GM04504 (cell line): ENCODE measurements at places on chromosomes 3 and 15.

GRCh38 chr3:35970793-35971192 is 331.5 kb downstream of the ARPP21 start:
- DNase-seq = no peak

DNA sequence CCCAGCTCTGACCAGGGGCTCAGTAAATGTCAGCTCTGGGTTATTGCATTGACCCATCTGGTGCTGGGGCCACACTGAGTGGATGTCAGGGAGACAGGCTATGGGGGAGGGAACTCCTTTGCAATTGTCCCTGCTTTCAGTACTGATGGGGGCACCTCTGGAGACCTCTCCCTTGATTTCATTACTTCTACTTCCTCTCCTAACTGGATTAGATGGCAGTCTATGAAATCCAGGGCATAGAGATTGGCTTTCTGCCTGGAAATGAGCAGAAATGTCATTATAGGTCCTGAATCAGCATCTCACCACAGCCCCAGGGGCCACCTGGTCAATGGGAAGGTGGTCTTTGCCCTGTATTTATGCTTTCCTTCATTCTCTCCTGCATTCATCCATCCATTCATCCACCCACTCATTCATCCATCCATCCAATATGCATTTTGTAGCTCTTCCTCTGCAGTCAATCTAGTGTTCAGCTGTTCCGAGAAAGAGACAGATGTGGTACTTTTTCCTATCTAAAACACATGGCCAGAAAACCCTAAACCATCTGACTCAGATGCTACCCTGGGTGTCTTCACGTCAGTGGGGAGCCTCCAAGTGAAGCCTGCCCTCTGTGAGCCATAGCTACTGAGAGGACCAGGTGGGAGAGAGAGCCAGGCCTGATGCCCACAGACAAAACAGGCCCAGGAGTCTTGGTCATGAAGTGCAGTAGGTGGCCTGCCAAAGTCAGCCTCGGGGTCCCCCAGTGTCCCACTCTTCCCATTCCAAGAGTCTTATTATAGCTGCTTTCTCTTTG is 57.1 kb downstream of the CCDC33 start:
- DNase-seq = no peak

DNA sequence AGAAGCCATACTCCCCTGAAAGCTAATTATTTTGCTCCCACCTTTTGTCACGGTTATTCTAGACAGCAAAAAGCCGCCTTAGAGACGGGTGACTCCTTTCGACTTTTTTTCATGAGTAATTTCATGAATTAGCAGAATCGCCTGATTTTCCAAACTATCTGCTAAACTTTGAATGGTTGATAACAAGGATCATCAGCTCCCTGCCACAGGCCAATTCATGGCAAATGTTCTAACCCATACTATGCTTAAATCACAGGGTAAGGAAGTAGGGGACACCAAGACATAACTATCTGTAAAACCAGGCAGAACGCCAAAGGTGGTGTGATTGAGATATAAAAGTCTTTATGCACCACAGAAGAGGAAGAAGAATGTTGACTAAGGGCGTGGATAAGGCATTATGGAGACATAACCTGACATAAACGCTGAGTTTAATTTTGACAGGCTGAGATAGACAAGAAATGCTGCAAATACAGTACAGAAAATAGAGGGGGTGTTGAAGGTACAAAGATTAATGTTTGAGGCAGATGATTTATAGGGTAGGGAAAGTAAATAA is 891 bp upstream of the DMXL2 start:
- DNase-seq = no peak

DNA sequence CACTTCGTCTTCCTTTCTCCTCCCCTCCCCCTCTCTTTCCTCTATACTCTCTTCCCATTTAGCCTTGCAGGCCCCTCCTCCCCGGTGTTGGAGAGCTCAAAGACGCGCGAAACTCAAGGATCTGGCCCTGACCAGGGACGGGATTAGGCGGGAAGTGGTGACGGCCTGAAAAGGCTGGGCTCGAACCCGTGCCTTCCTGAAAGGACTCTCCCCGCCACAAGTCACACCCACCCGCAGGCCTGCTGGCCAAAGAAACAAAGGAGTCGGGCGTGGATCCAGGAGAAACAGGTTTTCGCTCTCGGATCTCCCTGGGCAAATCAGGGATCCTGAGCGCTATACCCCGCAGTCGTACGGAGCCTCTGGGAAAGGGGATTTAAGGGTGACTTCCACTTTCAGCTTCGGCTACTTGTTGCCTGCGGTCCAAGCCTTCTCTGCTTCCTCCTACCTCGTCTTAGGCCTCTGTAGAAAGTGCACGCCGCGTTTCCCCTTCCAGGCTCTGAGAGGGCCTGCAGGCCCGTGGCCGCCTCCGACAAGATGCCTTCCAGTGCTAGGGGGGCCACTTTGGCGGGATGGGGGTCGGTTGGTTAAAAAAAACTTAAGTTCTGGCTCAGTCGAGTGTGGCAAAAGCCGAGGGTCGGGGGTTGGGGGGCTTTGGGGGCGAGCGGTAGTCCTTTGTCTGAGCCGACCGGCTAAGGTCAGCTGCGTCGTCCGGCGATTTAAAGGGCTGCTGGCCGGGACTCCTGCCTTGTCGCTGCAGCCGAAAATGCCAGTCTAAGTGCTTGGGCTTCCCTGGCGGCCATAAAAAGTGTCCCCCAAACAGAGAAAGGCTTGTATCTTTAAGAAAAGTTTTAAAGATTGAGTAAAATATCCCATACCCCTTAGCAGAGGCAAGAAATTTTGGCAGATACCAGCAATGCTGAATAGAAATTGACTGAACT is 8.2 kb downstream of the ZIC4 start:
- DNase-seq = no peak

GRCh38 chr3:97816811-97817210 is 5.0 kb upstream of the CRYBG3 start:
- DNase-seq = no peak

DNA sequence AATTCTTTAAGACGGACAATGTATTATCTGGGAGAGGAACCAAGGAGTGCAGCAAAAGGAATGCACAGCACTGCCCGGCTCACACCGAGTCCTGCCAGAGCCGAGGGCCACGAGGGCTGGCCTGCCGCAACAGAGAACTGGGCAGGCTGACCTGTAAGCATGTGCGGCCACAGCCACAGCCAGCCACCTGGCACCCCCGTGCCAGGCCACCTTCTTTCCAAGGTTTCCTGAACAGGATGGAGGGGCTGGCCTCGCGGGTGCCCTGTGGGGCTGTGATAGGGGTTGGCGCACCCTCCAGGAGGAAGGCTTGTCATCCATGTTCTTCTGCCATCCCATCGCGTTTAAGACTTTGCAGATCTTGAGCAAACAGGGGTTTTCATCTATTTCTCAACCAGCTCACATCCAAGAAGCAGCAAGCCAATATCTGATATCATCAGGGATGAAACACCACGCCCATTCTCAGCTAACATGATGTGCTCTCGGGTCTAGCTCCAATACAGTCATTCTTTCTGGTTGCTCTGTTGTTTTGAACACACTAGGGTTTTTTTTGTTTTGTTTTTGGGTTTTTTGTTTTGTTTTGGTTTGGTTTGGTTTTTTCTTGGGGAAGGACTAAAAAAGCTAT is 10.2 kb downstream of the CA12 start:
- DNase-seq = peak; percentile 66

DNA sequence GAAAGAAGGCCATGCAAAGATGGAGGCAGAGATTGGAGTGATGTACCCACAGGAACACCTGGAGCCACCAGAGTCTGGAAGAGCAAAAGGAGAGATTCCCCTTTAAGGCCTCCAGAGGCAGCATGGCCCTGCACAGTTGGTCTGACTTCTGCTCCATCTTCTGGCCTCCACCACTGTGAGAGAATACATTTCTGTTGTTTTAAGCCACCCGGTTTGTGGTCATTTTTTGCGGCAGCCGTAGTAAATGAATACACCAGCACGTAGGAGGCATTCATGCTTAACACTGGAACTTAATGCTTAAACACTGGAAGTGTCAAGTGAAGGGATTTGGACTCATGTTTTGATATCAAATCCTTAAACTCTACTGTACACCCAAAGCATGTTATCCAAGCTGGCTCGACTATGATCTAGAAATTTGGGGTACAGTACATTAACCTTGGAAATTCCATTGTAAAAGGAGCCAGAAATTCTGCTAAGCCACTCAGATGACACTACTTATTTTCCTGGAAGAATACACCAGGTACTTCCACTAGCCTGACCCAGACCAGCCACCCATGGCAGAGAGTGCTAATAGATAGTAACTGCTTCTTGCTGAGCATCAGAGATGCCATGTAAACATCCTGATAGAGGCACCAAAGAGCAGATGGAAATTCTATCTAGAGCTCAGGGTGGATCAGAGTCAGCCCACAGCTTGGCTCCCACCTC is 190.9 kb downstream of the ADAMTS9 start:
- DNase-seq = no peak

DNA sequence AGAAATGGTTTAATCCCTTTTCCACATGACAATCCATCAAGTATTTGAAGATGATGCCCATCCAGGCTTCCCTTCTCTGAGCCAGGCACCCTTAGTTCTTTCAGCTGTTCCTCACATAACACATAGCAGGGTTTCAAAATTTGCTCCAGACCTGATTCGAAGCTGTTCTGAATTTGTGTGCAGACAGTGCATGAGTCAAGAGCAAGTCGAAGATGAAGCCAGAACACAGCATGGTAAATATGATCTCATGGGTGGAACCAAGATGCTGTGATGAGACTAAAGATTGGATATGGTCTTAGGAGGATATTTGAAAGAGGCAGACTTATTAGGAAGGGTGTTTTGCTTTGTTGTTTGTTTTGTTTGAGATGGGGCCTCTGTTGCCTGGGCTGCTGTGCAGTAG is 32.6 kb upstream of the PDE8A start:
- DNase-seq = peak; percentile 45

DNA sequence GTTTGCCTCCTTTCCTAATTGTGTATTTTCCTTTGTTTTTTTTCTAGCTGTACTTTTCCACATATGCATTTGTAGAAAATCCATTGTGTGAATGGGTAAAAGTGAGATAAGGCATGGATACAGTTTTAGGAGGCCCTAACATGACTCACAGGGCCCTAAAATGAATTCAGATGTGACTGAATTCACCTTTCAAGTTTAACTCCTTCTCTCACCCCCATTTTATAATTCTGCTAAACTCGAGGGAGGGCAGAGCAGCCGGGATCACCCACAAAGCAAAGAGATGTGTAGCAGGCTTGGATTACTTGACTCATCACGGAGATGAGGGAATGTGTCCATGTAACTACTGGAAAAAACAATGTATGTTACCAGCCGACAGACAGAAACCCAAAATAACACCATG is 59.9 kb downstream of the FOXP1 start:
- DNase-seq = no peak

GRCh38 chr15:85005746-85006145 is 24.1 kb downstream of the PDE8A start:
- DNase-seq = no peak

DNA sequence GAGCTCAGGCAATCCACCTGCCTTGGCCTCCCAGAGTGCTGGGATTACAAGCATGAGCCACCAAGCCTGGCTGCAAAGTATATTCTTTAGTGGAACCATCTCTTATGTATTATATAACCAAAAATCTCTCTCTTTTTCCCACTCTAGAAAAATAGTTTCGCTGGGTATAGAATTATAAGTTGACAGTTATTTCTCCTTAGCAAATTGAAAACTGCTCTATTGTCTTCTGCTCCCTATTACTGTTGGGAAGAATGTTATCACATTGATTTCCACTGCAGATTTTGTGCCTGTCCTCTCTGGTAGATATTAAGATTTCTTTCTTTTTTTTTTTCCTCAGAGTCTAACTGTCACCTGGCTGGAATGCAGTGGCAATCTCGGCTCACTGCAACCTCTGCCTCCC is 10.2 kb upstream of the DHX30 start:
- DNase-seq = no peak

DNA sequence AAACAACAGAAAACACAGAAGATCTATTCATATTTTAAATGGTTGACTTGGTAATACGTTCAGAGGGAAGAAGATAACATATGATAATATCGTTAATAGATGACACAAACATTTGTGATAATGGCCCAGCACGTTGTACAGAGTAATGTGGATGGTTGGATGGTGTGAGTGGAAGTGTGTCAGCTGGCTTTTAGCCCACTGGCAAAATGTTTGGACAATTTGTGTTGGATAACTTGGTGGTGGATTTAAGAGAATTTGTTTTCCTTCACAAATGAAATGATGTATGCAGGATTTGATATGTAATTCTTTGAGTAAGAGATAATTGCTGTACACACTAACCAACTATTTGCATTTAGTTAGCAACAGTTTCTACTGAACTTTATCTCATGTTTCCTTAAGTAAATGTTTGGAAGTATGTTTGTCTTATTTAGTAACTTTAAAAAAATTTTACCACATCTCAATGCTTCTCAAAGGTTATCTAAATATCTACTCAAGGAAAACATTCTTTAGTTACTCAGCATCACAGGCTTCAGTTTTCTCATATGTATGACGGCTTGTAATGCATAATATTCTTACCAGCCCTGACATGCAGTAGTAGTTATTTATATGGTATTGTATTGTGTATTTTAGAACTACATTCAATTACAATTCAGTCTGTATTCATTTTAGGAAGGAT is 328.5 kb upstream of the GOLIM4 start:
- no peak for DNase-seq

GRCh38 chr3:45997942-45998341 is 2.3 kb upstream of the FYCO1 start:
- DNase-seq = no peak

- no peak for DNase-seq
These were observed 147.7 kb upstream of the BHLHE40 start for GRCh38 chr3:4831580-4831950.

- no peak for DNase-seq
These were observed 382.9 kb upstream of the MCTP2 start for GRCh38 chr15:93848490-93848889.

GRCh38 chr3:116841003-116841735 is 131.6 kb downstream of the TUSC7 start:
- DNase-seq = no peak

DNA sequence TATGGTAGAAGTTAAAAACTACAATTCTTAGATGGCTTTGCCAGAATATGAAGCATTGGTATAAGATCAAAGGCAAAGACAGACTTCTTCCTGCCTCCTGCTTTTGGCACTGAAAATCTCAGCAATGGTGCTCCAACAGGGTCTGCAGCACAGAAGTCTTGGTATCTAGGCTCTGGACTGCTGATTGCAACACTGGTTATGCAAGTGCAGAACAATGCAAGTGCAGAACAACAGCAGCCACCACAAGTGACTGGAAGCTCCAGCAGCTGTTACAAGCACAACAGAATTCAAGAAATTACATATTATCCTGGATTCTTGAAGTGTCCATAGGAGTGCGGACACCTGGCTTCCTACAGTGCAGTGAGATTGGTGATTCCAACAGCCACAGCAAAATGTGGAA is 33.7 kb downstream of the ZBTB20 start:
- DNase-seq = no peak

GRCh38 chr3:139538733-139539132 is 809 bp downstream of the RBP1 start:
- no peak for DNase-seq

DNA sequence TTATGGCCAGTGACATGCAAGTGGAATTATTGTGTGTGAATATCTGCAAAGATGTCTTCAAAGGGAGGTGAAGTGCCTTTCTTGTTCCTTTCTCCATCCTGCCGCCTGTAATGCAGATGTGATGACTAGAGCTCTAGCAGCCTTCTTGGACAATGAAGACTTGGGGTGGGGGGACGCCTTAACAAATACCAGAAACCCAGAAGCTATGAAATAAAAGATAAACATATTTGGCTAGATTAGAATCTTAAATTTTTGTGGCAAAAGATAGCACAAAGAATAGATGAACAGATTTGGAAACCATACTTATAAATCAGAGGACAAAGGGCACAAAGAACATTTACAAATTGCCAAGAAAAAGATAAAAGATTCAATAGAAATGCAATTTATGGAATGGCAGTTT is 56.1 kb downstream of the AMOTL2 start:
- DNase-seq = no peak
